ENCODE measurements at places on chromosomes 2 and 18. TPM values are rescaled to one million over a fixed set of nuclear protein-coding genes. Genes with fewer than 3 reads are reported as not detected.

OSBPL1A gene
- total RNA-seq: 14.8 TPM

CFAP210 gene
- 0.50 TPM for total RNA-seq

C2orf78 gene
- not detected for total RNA-seq

SLC19A3 gene
- total RNA-seq: 2.3 TPM

RBFA gene
- total RNA-seq: 29.1 TPM

FAM124B gene
- total RNA-seq: not detected

TRIP12 gene
- 93.3 TPM for total RNA-seq

ZSWIM2 gene
- total RNA-seq: not detected

CDKL4 gene
- not detected for total RNA-seq

COA5 gene
- total RNA-seq: 24.4 TPM

LIMS3 gene
- total RNA-seq: not detected

HDHD2 gene
- 9.7 TPM for total RNA-seq

TSPYL6 gene
- not detected for total RNA-seq

KANSL1L gene
- 0.34 TPM for total RNA-seq

ABCA12 gene
- total RNA-seq: 0.22 TPM

RGPD4 gene
- 0.07 TPM for total RNA-seq

FIGN gene
- total RNA-seq: 1.5 TPM

PPP3R1 gene
- total RNA-seq: 61.8 TPM

RAB17 gene
- 0.36 TPM for total RNA-seq

CASP10 gene
- 2.0 TPM for total RNA-seq

FBXO36 gene
- 1.4 TPM for total RNA-seq

THSD7B gene
- total RNA-seq: not detected

ELOA2 gene
- not detected for total RNA-seq

IL1R2 gene
- 0.75 TPM for total RNA-seq

ACTG2 gene
- total RNA-seq: not detected

CFC1 gene
- total RNA-seq: not detected

SRD5A2 gene
- not detected for total RNA-seq

SCYGR6 gene
- not detected for total RNA-seq

HOXD13 gene
- total RNA-seq: 0.29 TPM

OXER1 gene
- not detected for total RNA-seq

CHRNA1 gene
- total RNA-seq: not detected

CRYGD gene
- not detected for total RNA-seq

TMEM214 gene
- total RNA-seq: 67.5 TPM
